Fibroblast of villous mesenchyme (primary cell): ENCODE measurements at places on chromosomes 5 and 9. TPM values are rescaled to one million over a fixed set of nuclear protein-coding genes. Genes with fewer than 3 reads are reported as not detected.

The MSX2 gene
- total RNA-seq, result 0.32 and 0.43 TPM in 2 replicates

The EGFLAM gene
- total RNA-seq, result 3.0 and 5.5 TPM in 2 replicates

The OR1N1 gene
- total RNA-seq, result not detected in 2 replicates

The PDZD2 gene
- total RNA-seq, result 0.97 and 2.6 TPM in 2 replicates

The TMEM232 gene
- 1.3 TPM in 2 replicates for total RNA-seq

The MEF2C gene
- 8.1 and 16.0 TPM in 2 replicates for total RNA-seq

The IRX4 gene
- total RNA-seq, result not detected in 2 replicates

The IFNA2 gene
- not detected in 2 replicates for total RNA-seq

The PCDHB10 gene
- total RNA-seq, result under 0.01 and 0.32 TPM in 2 replicates

The PKN3 gene
- total RNA-seq, result 2.6 and 3.5 TPM in 2 replicates

The ADAMTS19 gene
- total RNA-seq, result 8.7 and 9.5 TPM in 2 replicates

The CDKN2B-AS1 gene
- 5.2 and 9.5 TPM in 2 replicates for total RNA-seq

The FAM81B gene
- total RNA-seq, result 0.32 TPM in 1 of 2 replicates, not detected in the other

The PCDHGB1 gene
- 2.2 and 2.3 TPM in 2 replicates for total RNA-seq
